ENCODE measurements at places on chromosomes 6 and 20.
A peak's percentile ranks its signal among the peaks of the same experiment; 100 is the strongest.

DNA sequence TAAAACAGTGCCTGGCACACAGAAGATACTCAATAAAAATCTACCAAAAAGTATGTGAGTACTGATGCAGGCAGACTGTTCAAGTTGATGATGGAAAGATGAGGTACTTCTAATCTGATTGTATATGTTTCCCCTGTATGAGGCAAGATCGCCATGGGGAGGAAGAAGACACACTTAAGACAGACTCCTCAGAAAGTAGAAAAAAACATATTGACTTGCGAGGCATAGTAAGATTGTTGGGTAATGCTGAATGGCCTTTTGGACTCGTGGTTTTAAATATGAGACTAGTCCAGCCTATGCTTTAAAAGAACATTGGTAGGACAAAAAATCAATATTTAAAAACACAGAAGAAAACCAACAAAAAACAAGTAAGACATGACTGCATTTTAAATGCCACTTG lies 72.6 kb downstream of the SHPRH start:
- no peak for DNase-seq

DNA sequence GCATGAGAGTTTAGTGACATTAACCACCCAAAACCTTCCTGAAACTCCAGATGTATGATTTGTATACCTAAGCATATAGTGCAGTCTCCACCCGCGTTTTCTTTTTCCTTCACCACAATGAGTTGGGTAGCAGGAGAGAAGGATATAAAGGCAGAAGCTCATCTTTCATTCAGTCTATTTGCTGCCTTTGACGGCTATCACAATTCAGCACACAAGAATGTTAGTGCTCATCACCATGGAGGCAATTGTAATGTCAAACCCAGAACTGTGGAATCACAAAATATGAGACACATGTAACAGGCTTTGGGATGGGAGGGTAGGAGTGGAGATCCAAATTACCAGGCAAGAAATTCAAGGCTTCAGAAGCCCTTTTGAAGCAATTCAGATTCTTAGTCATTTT lies 17.6 kb downstream of the ZHX3 start:
- peak; percentile 64 for DNase-seq

DNA sequence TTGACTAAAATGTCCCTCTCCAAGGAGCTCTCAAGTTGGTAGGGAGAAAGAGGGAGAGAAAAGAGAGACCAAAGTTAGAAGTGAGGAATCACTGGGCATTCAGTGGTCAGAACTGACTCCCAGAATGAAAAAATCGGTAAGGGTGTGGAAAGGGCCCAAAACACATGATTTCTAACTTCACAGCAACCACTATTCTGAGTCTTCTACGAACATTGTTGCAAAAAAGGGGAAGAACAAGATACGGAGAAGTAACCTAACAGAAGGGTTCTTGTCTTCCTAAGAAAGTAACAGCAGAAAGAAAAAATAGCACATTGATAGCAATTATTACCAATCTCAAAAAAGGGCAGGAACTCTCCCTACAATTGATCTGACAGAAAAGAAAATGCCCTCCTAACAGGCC lies 65.6 kb downstream of the ATP9A start:
- no peak for DNase-seq

DNA sequence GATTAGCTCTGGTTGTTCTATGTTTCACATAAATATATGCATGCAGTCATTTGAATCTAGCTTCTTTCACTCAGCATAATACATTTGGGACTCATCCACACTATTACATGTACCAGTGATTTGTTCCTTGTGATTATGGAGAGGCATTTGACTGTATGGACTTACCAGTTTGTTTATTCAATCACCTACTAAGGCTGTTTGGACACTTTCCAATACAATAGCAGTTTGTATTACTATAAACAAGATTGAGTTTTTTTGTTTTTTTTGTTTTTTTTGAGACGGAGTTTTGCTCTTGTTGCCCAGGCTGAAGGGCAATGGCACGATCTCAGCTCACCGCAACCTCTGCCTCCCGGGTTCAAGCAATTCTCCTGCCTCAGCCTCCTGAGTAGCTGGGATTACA lies 109.8 kb upstream of the DST start:
- no peak for DNase-seq

DNA sequence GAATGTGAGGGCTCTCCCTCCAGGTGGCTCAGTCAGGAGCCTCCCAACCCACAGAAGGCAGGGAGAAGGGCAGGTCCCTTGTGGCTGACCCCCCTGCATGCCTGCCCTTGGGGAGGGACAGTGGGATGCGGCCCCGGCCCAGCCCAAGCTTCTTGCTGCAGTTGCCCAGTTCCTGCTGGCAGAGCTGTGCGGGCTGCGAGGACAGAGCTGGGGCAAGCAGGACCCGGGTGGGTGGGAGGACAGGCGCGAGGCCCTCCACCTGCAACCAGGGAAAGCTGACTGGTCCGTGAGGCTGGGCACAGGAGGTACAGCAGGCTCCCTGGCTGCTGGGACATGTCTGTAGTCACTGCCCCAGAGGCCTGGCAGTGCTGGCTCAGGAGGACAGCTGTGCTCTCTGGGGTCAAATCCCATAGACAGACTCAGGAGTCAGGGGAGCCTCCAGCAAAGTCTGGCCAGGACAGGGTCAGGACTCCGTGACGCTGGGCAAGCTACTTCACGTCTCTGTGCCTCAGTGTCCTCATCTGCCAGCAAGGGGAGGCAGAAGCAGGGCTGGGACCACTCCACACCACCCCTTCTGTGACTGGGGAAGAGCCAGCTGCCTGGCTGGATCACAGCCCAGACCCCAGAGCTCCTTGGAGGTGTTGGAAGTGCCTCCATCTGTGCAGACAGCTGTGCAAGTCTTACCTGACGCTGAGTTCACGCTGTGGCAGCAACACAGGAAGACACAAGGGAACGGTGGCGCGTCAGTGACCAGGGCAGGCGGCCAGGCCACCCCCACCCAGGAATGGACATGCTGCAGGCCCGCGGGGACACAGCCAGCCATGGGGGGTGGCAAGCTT lies 13.0 kb downstream of the UCKL1 start:
- DNase-seq: no peak

- DNase-seq: peak; percentile 50
Observed at GRCh38 chr6:109896341-109896740, 81.8 kb upstream of the GPR6 start.

DNA sequence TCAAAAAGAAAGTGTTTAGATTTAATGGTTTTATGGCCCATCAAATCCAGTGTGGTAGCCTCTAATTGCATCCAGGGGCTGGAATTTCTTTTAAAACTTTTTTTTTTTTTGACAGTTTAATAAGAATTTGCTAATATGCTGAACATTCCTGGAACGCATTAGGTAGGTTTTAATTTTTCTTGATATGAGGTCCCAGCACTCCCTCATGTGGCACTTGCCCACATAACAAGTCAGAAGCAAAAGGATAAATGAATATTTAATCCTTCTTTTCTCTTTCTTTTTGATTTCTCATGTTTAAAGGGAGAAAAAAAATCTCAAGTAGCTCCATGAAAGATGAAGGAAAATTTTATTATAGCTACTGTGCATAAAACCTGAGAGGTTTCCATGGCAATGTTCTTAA lies 13.5 kb downstream of the HAO1 start:
- peak; percentile 40 for DNase-seq

DNA sequence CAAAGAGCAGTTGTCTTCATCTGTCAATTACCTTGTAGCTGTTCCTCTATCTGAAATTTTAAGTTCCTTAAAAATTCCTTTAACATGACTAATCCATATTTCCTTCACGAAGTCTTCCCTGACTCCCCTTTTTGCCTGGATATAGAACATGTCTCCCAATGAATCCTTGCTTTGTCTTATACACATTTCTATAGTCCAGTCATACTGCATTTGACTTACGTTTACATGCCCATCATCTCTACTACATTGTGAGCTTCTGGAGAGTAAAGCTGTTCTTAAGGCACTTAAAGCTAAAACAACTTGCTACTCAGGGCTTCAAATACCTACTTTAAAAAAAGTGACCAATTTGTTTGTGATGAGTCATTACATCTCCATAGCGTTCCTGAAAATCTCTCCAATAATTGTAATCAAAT lies 4.9 kb downstream of the REV3L start:
- DNase-seq: peak; percentile 63

DNA sequence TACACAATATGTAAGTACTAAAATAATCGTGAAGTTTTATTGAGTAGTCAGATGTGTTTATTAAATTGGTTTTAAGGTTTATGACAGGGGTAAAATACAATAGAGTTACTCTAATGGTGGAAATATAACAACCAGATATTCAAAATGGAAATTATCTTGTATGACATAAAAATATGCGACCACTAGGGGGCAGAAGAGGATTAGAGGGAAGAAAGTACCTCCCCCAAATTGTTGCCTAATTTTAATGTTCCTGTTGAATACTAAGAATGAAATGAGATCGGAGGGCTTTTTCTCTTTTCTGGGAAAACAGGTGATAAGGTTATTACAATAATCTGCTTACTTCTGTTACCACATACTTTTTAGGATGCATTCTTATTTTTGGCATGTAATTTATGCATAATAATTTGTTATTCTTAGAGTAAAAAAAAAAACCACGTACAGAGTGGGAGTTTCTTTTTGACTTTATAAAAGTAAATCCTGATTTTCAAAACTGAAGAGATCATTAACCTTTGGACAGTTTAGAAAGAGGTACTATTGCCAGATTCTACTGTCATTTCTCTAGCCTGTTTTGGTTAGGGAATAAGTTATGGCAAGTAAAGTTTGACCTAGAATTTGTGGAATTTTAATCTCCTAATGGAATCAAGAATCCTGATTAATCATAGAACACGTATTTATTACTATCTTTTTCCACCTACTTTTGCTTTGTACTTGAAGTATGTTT lies 159.2 kb downstream of the CD109 start:
- peak; percentile 70 for DNase-seq

Data from EH (cell line).